ENCODE measurements at places on chromosomes 1 and 21.

DNA sequence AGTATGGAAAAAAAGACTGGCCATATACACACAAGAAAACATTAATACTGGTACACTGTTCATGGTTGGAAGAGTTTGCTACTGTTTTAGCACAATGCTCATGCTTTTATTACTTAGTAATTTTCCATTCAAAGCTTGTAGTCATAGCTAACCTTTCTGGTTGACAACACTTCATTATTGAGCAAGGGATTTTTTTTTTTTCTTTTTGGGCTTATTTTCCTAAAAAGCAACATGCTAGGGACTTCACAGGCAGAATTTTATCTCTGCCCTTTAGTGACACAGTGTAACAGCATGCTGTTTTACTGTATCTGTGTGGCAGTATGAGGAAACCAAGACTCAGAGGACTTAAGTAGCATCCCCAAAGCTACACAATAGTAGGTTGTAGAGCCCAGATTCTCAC, 58.5 kb downstream of the FGGY start:
- DNase-seq, result no peak

DNA sequence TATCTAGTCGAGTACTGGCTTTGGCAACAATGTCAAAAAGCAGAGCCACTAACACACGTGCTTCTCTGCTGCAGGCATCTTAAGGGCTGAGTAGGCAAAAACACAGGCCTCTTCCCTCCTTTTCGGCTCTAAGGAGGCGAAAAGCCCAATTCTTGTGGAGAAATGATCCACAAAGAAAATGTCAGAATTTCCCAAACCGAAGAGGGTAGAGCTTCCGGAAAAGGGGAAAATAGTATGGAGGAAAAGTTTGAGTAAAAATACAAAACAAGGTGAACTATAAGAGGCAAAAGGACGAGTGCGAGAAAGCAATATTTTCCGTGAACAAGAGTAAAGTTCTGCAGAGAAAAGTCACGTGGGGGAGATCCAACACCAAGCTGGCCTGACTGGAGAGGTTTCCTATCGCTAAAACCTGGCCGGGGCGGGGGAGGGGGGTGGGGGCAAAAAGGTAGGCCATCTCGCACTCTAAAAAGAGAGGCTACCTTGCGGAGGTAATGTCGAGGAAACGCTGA, 551 bp downstream of the ZRANB2 start:
- DNase-seq, result no peak

DNA sequence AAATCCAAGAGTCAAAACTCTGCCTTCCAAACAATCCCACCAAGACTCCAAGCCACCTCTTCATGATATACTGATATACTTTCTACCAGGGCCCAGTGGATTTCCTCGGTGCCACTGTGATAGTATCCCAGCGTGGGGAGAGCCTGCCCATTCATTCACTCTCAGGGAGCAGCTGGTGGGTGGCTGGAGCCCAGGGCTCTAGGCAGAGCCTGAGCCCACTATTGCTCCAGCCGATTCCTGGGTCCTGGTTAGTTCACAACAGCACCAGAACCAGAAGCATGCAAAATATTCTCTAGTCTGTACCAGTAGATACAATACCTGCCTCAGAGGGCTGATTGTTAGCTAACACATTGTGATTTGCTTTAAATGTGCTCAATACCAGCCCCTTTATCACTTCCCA, 831 bp downstream of the CSRP1 start:
- DNase-seq, result no peak

DNA sequence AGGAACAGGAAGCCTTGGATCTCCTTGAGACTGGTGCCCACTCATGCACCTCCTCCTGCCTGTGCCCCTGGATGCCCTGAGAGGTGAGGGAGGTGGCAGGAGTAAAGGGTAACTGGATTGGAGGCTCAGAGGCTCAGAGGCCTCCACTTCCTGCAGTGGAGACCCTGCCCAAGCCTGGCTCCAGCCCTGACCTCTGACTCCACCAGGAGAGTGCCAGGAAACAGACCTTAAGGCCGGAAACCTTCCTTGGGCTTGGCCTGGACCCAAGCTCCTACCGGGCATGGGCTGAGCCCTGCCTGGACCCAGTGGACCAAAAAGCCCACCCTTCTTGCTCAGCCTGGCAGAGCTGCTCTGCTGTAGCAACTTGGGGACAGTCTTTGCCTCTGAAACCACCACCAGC, 15.0 kb upstream of the CELA3B start:
- DNase-seq, result no peak

DNA sequence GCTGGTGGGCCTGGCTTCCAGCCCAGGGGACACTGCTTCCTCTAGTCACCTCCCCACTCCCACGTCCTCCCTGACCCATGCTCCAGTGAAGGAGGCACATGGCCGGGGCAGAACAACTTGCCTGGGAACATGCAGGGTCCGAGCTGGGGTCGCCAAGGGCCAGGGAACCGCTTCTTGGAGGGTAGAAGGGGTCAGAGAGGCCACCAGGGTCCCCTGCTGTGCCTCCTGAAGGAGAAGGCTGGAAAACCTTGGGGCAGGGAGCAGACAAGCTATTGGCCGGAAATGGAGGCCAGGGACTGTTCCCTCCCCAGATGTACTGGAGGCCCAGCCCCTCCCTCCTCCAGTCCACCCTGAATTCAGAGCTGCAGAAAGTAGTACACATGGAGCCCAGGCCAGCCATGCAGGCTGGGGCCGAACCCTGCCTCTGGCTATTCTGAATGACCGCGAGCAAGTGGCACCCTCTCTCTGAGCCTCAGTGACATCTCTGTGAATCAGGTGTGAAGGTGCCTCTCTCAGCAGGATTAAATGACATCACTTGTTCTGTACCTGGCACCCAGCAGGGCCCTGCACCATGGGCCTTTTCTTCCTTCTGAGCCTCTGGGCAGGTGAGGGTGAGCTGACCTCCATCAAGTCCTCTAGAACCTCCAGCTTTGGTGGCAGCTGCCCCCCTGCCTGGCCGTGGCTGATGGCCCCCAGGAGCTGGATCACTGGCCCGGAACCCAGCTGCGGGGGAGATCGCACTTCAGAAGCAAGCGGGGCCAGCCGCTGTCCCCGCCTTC, 15.7 kb downstream of the SPOCD1 start:
- peak; percentile 34 for DNase-seq

GRCh38 chr21:44784810-44785209, 16.8 kb downstream of the UBE2G2 start:
- DNase-seq, result no peak

- DNase-seq, result no peak
These were observed 79.1 kb downstream of the ZP4 start for GRCh38 chr1:237811633-237812032.

GRCh38 chr1:56901716-56902115, 47.1 kb downstream of the C8A start:
- DNase-seq, result no peak

DNA sequence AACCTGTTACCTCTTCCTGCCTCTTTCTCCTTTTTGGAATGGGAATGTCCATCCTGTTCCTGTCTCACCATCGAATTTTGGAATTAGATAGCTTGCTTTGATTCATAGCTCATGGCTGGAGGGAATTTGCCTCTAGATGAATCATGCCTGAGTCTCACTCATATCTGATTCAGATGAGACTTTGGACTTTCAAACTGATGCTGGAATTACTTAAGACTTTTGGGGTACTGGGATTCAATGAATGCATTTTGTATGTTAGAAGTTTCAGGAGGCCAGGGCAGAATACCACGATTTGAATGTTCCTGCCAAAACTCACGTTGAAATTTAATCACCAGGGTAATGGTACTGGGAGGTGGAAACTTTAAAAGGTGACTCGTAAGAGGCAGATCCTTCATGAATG, 132.4 kb downstream of the DSCAM start:
- no peak for DNase-seq

- DNase-seq, result no peak
These were observed 40.8 kb downstream of the CDCP2 start for GRCh38 chr1:54112027-54112426.

GRCh38 chr1:235990330-235990795, 74.5 kb downstream of the NID1 start:
- DNase-seq, result no peak

DNA sequence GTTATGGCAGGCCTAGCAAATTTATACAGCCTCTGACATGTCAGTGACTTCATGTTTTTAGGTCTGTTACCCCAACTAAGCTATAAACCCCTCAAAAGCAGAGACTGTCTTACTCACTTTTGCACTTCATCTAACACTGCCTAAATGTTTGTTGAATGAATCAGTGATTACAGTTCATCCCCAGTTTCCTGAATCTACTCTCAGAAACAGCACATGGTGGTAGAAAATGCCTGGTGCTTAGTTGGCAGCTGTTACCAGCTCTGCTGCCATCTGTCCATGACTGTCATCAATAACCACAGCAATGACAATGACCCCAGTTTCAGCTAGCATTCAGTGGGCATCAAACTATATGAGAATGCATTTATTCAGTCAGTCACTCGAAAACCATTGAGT, 110.5 kb upstream of the SERBP1 start:
- no peak for DNase-seq

DNA sequence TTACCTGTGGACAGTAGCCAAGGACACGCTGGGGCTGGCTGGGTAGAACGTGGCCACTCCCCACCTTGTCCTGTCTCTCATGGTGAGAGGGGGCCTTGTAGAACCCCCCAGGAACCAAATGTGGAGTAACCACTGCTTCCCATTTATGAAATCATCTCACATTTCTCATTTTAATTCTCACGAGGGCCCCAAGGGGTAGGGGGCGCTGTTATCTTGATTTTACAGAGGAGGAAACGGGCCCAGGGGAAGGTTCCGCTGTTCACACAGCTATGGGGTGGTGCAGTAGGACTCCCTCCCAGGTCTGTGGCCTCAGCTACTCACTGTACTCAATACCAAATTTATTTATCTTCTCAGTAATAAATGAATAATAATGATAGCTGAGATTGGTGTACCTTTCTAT, 5.5 kb downstream of the SMPDL3B start:
- DNase-seq, result no peak

DNA sequence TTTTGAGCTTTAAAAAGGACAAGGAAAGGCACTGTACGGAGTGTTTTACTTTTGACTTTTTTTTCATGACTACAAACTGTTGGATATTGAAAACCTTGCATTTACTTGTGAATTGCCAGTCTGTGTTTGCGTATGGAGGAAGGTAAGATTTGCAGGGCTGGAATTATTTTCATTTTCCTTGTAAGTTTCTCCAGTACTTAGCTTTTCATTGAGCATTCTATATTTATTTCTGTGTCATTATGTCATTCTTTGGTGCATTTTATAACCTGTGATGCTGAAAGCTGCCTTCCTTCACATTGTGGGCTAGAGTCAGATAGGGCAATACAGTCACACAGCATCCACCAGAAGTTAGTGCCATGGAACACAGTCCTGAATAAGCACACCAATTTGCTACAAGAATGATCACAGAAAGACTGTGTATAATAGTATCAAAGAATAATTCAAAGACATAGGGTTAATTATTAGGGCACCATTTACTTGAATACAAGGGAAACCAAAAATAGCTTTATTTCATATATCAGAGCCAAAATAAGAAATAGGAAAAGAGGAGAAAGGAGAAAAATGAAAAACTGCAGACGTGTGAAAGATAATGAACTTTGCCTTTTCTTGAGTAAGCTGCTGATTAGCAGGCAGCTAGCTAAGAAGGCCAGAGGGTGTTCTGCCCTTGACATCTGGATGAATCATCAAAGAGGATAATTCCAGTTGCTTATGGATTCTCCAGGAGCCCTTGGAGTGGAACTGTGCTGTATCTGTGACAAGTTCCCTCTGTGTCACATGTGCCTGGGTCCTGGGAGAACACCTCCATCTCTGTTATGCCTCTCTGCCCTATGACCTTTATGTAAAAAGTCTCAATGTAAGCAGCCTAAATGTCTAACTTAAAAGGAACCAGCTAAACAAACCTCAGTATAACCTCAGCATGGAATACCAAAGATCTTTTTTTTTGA, 8.0 kb upstream of the FAM20B start:
- no peak for DNase-seq

GRCh38 chr1:206089341-206089740, 27.8 kb downstream of the AVPR1B start:
- DNase-seq, result no peak

- peak; percentile 77 for DNase-seq
These were observed 20.3 kb upstream of the SLC5A9 start for GRCh38 chr1:48202030-48202752.

- DNase-seq, result no peak
These were observed 8.8 kb upstream of the PMVK start for GRCh38 chr1:154945160-154945961.

Measured in left hindlimb (tissue), 1 donor.